Neural progenitor cell (in vitro differentiated cells): ENCODE measurements at places on chromosomes 2 and 18. TPM values are rescaled to one million over a fixed set of nuclear protein-coding genes. Genes with fewer than 3 reads are reported as not detected.

The GCG gene
- total RNA-seq, result not detected in 2 replicates

The CNDP1 gene
- total RNA-seq, result not detected in 2 replicates

The CCBE1 gene
- 2.9 and 6.4 TPM in 2 replicates for total RNA-seq

DNA sequence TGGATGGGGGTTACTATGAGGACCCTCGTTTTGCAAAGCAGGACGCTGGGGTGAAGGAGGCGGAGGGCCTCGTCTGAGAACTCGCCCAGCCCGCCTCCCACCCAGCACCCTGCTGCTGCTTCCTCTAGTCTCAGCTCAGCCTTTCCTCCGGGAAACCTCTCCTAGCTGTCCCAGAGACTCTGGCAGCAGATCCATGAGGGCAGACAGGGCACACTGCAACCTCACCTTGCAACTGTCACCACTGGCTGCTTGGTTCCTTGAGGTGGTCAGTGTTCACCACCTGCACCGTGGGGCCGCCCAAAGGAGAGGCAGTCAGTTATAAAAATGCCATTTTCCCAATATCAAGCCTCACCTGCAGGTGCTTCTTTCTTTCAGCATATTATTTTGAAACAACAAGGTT is 45.6 kb downstream of the PARD6G start:
- DNase-seq, result no peak

DNA sequence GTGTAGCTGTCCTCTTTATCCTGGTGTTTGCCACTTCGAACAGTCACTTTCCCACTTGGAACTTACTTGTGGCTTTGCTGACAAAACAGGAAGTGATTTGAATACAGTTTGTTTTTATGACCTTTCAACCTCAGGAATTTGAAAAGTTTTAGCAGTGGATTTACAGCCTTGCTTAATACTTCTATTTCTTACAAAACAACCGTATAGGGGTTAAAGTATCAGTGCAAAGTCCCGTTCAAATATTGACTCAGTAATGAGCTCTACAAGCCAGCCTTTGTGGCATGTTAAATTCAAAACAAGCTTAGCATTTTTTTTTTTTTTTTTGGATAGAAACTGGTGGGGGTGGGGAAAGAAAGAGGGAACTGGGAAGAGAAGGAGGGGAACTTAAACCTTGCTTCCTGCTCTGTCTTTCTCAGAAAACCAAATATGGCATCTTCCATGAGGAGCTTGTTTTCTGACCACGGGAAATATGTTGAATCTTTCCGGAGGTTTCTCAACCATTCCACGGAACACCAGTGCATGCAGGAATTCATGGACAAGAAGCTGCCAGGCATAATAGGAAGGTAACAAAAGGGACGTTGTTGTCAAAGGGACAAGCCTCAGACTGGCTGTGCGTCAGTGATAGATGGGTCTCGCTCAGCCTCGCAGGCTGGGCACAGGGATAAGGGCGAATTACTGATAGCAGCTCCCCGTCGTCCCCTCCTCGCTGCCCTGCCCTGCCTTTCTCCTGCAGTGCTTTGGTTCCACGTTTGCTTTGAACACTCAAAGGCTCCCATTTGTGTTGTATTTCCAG is at the start of gene HNMT:
TSS of gene HNMT (plus strand) at position 408 of the 793 bp plus-strand sequence. CDS start at position 427, 19 bp downstream.
- peak; percentile 55 for DNase-seq

The CFC1 gene
- not detected in 2 replicates for total RNA-seq

- no peak for DNase-seq
These were observed 225.5 kb upstream of the RBMS1 start for GRCh38 chr2:160719116-160719515.

GRCh38 chr18:77102259-77103040 is 30.1 kb downstream of the MBP start:
- DNase-seq, result no peak

- DNase-seq, result no peak
These were observed 86.6 kb upstream of the FAM237A start for GRCh38 chr2:206555721-206556120.
